ENCODE measurements at places on chromosomes 3 and 15.

- no peak for DNase-seq
These were observed 17.0 kb upstream of the SLC9A9 start for GRCh38 chr3:143865302-143865701.

GRCh38 chr3:45673273-45673672 lies 15.9 kb upstream of the SACM1L start:
- DNase-seq = no peak

DNA sequence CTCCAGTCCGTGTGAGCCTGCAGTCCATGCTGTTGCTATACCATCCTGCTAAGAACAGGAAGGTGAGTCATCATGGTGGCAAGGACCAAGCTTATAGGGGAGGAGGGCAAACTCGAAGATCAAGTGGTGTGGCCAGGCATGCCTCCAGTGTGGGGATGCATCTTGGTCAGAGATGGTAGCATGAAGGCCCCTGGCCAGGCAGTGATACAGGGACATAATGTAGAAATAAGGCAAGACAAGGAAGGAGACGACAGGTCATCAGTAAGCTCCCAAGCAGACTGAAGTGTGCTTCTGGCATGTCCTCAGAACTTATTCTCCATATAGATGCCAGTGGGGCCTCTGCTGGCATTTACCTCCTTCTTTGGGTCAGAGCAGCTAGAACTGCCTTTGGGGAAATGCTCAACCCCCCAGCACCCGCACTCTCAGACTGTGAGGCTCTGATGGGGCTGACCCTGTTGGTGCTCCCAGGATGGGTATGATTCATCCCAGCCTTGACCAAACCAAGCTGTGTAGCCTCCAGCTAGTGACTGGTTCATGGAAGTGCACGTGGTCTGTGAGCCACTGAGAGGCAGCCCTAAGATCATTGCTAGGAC lies 52.5 kb upstream of the ATP2B2 start:
- DNase-seq = no peak

- DNase-seq = no peak
These were observed 19.6 kb downstream of the CYFIP1 start for GRCh38 chr15:22960556-22960955.

GRCh38 chr3:169285057-169286033 lies 378.2 kb downstream of the MECOM start:
- DNase-seq = no peak

DNA sequence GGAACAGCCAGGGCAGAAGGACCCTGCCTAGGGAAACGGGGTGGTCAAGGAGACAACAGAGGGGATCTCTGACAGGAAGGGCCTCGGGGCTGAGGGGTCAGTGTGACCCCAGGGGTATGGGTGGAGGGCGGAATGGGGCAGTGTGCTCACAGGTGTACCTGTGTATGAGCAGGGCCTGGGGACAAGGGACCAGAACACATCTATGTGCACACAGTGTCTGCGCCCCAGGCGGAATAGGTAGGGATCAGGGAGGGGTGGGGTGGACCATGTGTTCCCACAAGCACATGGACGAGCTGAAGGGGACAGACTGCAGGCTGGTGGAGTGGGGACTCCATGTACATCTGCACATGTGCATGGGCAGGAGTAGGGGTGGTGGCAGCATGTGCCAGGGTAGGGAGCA lies 5.0 kb upstream of the TLR9 start:
- no peak for DNase-seq

DNA sequence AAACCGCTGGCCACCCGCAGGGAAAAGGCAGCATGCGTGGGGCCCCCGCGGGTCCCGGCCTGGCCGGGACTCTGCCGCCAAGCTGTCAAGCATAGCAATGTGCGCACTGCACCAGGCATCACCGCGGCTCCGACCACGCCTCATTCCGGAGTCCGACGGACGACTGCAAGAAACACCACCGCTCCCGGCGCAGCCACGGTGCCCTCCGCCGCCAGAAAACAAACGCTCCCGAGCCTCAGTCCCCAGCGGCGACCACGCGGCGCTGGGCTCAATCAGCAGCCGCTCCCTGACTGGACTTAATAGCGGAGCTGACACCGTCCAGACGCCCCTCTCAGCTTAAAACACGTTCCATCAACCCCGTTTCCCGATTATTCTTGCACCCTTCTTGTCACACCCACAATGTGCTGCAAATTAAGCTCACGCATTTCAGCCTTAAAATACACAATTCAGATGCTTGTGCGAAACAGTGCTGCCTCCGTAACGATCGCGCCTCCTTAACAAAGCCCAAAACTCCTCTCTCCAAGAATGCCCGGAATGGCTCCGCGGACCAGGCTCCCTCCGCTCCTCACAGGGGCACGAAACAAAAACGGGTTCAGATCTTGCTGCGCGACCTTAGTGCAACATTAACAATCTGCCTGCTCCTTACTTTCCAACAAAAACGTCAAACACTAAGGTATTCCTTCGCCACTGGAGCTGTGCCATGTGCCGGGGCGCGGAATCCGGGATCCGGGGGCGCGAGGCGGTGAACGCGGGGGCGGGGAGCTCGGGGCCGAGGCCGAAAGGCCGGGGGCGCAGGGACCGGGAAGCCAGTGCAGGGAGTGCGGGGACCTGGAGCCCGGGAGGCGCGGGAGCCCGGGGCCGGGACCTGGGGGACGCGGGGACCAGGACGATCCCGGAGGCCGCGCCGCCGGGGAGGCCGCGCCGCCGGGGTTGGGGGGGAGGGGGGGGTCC lies 655 bp downstream of the CYFIP1 start:
- DNase-seq = peak; percentile 56

GRCh38 chr15:85710340-85710842 lies 84.3 kb downstream of the KLHL25 start:
- DNase-seq = no peak

- DNase-seq = no peak
These were observed 120.5 kb downstream of the CORO2B start for GRCh38 chr15:68699124-68699880.

DNA sequence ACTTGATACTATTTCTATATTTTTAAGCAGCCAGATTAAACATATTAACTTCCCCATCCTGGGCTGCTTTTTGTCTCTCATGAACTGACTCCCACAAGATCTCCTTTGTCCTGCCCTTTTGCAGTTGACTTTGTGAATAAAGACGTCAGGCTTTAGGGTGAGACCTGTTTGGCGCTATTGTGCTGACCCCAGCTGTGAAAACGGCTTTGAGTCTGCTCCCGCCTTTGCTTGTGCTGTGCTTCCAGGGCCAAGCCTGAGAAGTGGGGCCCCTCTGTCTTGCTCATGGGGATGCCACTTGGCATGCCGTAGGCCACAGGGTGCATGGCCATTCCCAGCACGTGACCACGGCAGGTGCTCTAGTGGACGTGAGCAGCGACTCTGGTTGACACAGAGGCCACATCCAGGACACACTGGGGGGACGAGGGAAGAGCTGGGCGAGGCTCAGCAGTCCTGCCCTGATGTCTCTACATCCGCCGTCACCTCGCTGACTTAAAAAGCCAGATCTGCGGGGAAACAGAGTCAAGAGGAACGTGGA lies 268.9 kb upstream of the LYSMD4 start:
- DNase-seq = no peak

DNA sequence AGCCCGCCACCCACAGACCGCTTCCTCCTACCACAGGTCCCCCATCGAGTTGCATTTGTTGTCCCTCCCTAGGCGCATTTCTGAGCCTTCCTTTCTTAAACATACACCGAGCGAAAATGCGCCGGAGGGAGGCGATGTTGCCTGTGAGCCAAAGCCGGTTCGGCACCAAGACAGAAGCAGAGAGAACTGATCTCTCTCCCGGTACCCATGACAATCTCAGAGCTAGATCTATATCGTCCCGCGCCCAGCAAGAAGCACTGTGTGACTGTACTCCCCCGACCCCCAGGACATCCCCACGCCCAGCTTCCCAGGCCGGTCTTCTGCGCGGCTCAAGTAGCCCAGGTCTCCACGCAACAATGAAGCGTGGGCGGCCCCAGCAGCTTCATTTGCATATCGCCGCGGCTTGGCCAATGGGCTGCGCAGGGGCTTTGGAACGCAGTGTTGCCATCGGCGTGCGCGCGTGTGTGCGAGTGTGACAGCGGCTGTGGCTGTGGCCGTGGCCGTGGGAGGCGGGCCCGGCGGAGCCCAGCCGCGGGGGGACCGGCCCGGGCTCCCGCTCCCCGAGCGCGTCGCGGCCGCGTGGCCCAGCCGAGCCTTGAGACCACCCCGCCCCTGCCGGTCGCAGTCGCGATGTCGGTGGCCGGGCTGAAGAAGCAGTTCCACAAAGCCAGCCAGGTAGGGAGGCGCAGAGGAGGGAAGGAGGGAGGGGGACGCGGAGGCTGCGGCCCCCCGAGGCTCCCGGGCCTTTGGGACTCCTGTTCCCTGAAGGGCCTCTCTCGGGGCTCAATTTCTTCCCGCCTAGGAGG lies at the start of gene SH3GL3:
SH3GL3 (plus strand) TSS at position 438 of the 806 bp plus-strand sequence; CDS start at position 631, 193 bp downstream.
- peak; percentile 64 for DNase-seq

DNA sequence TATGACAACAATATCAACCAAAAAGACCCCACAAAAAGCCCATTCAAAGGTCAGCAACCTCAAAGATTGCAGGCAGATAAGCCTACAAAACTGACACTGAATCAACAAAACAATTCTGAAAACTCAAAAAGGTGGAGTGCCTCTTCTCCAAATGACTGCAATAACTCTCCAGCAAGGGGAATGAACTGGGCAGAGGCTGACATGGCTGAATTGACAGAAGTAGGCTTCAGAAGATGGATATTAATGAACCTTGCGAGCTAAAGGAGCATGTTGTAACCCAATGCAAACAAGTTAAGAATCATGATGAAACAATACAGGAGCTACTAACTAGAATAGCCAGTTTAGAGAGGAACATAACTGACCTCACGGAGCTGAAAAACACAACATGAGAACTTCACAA lies 20.4 kb upstream of the SLC25A38 start:
- DNase-seq = no peak

GRCh38 chr3:12612514-12613226 lies 51.2 kb downstream of the RAF1 start:
- no peak for DNase-seq

GRCh38 chr3:182533394-182533793 lies 259.9 kb upstream of the ATP11B start:
- no peak for DNase-seq

GRCh38 chr3:147939839-147940238 lies 530.7 kb downstream of the ZIC1 start:
- DNase-seq = no peak

DNA sequence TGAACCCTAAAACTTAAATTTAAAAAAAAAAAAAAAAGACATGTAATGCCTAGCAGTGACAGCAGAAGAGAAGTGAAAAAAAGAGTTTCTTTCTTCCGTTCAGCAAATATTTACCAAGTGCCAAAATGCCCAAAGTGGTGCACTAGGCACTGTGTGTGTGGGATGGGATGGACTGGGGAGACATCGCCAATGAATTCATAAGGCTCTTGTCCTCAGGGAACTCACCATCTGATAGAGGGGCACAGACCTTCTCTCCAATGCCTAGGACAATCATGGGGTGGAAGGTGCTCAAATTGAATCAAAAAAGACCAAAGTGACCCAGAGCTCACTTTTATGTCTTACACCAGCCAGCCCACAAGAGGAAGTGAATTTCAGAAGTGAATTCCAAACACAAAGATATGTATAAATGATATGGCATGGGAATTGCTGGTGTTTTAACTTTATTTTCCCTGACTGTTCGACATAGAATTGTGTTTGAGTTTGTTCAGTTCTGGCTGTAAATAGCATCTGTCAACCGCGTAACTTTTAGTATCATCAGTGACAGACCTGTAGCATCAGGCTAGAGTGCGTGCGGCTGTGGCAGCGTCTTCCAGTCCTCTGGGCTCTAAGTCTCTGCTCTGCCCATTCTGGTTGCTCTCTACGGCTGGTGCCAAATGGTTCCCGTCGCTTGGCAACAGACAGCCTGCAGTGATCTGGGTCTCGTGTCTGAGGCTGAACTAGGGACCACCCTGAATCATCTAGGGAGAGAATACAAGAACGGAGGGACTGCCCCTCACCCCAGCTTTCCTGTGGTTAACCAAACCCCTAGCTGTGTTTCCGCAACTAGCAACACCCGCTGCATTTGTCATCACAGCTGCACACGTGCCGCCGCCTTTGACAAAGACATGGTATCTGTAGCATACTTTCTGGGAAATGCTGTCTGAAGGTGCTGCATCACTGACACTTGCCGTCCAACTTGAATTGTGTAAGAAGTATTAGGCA lies 154.0 kb upstream of the THBS1 start:
- peak; percentile 82 for DNase-seq

DNA sequence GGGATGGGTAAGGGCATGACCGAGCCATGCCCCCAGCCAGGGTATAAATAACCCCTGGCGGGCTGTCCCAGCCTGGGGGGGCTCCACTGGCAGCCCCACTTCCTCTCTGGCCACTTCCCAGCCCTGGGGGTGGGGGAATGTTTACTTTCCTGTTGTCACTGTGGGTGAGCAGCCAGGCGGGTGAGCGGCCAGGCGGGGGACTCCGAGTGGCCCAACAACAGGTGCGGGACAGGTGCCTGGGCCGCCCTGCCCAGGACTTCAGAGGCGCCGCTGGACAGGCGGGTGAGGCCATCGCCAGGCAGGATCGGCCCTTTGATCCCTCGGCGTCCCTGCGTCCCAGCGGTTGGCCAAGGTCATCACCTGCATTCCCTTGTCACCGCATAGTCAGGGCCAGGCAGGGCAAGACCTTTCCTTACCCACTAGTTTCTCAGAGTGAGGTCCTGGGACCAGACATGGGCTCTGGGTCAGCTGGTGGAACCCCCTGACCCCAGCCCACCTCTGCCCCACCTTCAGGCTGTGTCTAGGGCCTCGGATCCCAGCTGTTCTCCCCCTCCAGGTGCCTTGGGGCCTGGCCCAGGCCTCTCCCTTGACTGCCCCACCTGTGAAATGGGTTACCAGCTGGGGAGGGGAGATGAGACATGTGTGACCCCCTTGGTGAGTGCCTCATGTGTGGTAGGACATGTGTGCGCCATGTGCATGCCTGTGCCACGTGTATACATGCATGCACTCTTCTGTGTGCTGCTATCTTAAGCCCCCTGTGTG lies 16.6 kb downstream of the SEMA3F start:
- no peak for DNase-seq

DNA sequence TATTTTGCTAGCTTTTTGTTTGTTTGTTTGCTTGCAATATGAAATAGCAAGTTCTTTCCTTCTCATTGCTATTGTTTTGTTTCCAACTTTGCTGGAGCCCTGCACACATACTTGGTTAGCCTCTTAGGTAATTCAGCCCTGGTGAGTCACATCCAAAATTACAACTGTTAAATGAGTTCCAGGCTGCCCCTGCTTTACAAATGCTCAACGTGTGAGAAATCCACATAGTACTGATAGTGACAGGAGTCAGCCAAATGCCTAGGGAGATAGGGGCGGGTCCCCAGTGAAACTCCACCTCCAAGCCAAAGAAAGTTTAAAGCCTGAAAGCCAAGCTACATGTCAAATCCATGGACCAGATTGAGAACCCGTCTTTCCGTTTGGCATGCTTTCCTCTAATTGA lies 81.3 kb upstream of the RNF7 start:
- DNase-seq = no peak

- peak; percentile 24 for DNase-seq
These were observed 146.6 kb downstream of the SERPINI1 start for GRCh38 chr3:167882057-167882667.

- DNase-seq = no peak
These were observed 641.1 kb upstream of the NAALADL2 start for GRCh38 chr3:174218016-174218415.

DNA sequence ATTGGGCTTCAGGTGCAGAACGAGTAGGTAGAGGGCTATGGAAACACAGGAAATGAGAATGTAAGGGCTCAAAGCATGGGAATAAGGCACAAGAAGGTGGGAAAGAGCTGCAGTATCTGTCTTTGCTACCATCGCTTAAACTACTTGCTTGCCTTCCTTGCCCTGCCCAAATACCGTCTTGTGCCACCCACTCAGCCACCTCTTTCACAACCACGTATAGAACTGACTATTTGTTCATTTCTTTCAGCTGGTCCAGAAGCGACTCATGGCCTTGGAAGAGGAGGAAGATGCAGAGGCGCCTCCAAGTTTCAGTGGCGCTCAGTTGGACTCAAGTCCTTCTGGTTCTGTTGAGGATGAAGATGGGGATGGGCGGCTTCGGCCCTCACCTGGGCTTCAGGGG lies 11.8 kb downstream of the LPCAT4 start:
- peak; percentile 12 for DNase-seq
